Stimulated activated CD8-positive, alpha-beta memory T cell treated with anti-CD3 and anti-CD28 coated beads, Interleukin-2, amount 100 ng/mL, for 1 hour (primary cell): ENCODE measurements at places on chromosomes 1 and 21.

DNA sequence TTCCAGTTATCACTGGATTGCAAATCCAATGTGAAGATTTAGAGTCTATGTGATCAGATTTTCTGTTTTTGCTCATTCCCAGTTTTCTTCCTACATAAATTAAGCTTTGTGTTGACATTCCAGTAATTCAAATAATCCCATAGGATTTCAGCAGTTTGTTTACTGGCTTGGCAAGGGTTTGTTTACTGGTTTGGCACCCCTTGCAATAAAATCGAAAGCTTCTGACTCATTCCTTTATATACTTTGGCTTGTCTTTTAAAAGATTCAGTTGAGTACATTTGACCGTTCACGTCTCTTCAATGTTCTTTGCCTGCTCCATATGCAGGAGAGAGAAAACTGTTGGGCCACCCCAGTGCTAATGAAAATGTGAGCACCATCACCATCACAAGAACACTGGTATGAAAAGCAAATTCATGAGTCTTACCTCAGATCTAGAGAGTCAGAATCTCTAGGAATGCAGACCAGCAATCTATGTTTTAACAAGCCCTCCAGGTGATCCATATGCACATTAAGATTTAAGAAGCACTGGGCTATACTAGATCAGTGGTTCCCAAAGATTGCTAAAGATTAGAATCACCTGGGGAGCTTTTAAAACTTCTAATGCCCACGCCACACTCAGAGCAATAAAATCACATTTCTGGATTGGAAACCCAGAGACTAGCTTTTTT is 32.8 kb downstream of the ZC3H11B start:
- no peak for DNase-seq

DNA sequence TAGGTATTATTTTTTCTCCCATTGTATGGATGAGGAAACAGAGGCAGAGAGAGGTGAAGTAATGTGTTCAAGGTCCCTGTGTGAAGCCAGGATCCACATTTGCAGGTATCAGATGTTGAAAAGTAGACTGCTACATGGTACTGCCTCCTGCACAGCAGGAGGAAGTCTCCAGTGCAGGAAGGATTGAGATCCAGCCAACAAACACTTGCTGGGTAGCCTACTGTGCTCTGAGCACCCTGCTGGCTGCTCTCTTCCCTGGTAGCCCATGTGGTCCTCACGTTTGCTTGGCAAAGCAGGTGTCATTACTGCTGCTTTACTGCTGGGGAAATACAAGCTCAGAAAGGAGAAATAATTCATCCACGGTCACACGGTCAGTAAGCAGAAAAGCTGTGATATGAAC is 21.3 kb upstream of the GRIK3 start:
- no peak for DNase-seq

- DNase-seq: no peak
These were observed 44.9 kb upstream of the CYP2J2 start for GRCh38 chr1:59971464-59971911.

DNA sequence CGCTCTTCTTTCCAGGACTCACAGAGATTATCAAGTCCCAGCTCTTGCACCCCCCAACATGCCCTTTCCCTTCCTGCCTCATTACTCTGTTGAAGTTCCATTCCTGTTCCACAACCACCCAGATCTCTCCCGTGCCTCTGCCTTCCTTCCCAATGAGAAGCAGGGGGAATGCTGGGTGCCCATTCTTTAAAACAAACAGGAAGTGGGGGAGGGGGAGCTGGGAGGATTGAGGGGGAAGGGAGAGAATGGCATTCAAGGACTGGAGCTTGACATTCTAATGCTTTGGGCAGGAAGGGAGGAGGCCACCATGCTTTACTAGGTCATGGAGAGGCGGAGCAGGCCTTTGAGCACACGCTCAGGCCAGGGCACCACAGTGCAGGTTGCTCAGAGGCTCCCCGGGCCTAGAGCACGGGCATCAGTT is 150.3 kb upstream of the IRF2BP2 start:
- DNase-seq: no peak

GRCh38 chr1:93585059-93585966 is 96.3 kb downstream of the BCAR3 start:
- DNase-seq: no peak

GRCh38 chr1:235515844-235516512 is 11.7 kb upstream of the B3GALNT2 start:
- DNase-seq: no peak

DNA sequence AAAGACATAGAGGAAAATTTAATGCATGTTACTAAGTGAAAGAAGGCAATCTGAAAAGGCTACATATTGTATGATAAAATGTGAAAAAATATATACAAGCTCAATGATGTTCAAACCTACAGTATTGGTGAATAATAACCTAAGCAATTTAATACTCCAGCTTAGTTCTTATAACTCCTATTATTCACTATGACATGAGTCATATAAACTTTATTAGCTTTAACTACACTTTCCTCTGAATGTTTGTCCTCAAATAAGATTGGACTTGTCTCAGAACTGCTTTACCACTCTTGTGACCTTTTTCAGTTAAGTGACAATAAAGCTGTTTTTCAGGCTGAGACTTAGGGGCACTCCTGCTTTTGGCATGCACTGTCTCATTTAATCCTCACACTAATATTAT is 50.9 kb downstream of the CNST start:
- no peak for DNase-seq

- peak; percentile 65 for DNase-seq
These were observed 6.7 kb downstream of the NCDN start for GRCh38 chr1:35564037-35564883.

DNA sequence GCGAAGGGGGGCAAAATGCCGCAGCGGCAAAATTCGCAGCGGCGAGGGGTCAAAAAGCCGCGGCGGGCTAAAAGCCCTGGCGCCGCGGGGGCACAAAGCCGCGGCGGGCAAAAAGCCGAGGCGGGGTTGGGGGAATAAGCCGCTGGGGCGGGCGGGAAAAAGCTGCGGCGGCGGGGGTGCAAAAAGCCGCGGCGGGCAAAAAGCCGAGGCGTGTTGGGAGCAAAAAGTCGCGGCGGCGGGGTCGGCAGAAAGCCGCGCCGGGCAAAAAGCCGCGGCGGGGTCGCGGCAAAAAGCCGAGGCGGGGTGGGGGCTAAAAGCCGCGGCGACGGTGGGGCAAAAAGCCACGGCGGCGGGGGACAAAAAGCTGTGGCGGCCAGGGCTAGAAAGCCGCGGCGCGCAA is 3902.5 kb downstream of the SRGAP2C start:
- DNase-seq: no peak

GRCh38 chr1:232705815-232706575 is 76.1 kb upstream of the SIPA1L2 start:
- DNase-seq: no peak

DNA sequence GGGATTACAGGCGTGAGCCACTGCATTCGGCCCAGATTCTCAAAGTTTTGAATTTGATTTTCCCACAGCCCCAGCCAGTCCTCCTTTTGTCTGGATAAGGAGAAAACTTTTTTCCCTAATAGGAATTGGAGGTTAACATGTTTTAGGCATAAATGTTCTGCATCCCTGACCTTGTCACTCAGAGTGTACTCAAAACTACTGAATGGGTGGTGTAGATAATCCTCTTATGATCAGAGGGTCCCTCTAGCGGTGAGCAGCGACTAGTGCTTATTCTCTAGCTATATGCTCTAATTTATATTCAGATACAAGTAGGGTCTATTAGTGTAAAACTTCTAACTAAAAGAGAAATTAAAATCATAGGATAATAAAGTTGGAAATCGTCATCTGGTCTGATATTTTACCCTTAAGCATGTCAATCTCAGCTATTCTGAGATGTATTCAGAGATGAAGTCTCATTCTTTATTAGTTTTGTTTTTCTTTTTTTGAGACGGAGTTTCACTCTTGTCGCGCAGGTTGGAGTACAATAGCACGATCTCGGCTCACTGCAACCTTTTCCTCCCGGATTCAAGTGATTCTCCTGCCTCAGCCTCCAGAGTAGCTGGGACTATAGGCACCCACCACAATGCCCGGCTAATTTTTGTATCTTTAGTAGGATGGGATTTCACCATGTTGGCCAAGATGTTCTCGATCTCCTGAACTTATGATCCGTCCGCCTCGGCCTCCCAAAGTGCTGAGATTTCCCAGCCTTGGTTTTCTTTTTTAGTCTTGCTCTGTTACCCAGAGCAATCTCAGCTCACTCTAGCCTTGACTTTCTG is 2.7 kb upstream of the PSMD4 start:
- DNase-seq: peak; percentile 20

DNA sequence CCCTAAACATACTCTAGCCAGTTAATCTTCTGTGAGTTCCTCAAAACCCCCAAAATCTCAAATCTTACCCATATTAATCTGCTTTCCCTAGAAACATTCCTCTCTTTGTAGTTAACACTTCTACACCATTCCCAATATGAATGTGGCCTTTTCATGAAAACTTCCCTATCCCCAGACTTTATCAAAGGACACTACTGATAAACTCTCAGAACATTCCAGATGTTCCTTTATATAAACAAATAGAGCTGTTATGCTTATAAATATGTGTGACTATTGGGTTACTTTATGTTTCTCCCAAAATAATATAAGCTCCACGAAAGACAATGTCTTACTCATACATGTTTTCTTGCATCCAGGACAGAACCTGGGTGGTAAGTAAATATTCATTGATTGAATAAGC is 205.4 kb upstream of the NFIA start:
- DNase-seq: no peak

- DNase-seq: no peak
These were observed 42.9 kb upstream of the ID3 start for GRCh38 chr1:23601968-23602876.

- DNase-seq: no peak
These were observed 10.7 kb downstream of the MACF1 start for GRCh38 chr1:39214998-39215873.

GRCh38 chr21:33237486-33237885 is 7.7 kb downstream of the IFNAR2 start:
- no peak for DNase-seq
